ENCODE measurements at places on chromosomes 3 and 15.

GRCh38 chr3:55531321-55531720 lies 44.2 kb upstream of the WNT5A start:
- DNase-seq = no peak

GRCh38 chr3:54909191-54909590 lies 18.7 kb downstream of the LRTM1 start:
- no peak for DNase-seq

GRCh38 chr3:172606021-172606420 lies 82.8 kb upstream of the TNFSF10 start:
- no peak for DNase-seq

DNA sequence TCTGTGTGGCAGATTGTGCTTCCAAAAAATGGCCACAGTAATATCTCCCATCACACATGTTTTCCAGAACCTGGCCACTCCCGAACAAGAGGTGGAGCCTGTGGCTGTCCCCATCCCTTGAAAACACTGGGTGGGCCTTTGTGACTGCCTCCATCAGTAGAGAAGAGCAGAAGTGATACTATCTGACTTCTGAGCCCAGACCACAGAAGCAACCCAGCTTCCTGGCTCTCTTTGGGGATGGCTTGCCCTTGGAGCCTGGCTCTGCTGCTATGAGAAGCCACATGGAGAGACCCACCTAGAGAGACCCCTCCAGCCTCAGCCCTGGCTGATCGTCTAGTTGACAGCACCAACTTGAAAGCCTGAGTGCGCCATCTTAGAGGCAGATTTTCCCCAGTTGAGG lies 39.8 kb upstream of the CMTM8 start:
- DNase-seq = no peak

- DNase-seq = no peak
Observed at GRCh38 chr3:33377931-33378330, 62.3 kb downstream of the UBP1 start.

- no peak for DNase-seq
Observed at GRCh38 chr3:42590989-42591756, 513 bp downstream of the SS18L2 start.

GRCh38 chr3:183100376-183100775 lies 1.1 kb upstream of the MCCC1 start:
- no peak for DNase-seq
